Sigmoid colon (tissue), 7 donors: ENCODE measurements at places on chromosomes 11 and 22. TPM values are rescaled to one million over a fixed set of nuclear protein-coding genes. Genes with fewer than 3 reads are reported as not detected.
A peak's percentile ranks its signal among the peaks of the same experiment; 100 is the strongest.

- DNase-seq = peak; percentile 90
Measured at GRCh38 chr11:9575260-9576240, 2.1 kb downstream of the WEE1 start.

DNA sequence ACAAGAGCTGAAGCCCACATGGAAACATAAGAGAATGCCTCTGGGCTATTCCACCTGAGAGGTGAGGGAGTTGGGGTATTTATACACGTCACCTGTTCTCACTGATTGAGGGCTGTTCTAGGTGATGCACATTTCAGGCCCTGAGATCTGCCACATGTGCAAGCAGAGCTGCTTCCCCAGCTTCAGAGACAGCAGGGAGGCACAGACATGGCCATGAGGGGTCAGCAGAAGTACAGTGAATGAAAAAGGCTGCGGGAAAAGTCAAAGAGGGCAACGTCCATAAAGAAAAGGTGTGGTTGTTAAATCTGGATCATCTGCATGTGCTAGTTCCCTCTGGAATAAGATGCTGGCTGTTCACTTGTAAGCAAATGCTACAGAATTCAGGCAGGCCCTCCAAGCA lies 75.4 kb downstream of the GAB4 start:
- no peak for DNase-seq

DNA sequence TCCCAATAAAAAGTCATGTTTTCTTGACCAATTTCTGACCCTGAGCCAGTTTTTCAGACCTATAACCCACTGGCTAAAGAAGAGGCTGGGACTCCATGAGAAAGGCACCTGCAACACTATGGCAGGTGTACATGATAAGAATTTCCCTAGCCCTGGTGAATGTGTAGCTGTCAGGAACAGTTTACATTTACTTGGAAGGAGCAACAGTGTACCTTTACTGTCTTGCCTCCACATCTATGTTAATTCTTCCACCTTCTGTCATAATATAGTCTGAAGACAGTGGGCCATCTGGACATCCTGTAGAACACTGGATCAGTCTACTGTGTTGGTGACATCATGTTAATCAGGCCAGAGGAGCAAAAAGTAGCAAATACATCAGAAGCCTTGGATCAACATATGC lies 72.1 kb upstream of the CD82 start:
- no peak for DNase-seq

- no peak for DNase-seq
Measured at GRCh38 chr22:49362211-49362839, 465.3 kb downstream of the BRD1 start.

DNA sequence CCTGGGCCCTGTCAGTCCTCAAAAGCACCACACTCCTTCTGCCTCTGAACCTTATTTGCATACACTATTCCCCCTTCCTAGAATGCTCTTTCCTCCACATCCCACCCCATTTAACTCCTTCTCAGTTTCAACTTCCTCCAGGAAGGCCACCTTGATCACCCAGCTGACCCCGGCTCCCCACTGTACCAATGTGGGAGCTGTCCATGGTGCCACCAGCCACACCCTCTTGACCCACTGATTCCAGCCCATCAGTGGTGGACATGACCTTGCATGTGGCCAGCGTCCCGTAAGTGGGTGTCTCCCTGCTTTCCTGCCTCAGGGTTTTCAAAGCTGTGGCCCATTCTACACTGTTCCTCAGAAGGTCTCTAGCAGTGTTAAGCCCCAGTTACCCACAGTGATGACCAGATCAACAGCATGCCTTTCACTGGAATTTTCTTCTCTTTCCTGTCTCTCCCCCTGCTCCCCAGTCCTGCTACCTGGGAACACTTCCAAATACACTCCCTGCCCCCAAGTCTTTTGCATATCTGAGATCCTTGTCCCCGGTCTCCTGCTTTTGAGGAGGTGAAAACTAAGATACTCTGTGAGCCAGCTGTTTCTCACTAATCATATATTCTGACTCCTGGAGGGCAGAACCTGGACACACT lies 346.6 kb downstream of the MN1 start:
- no peak for DNase-seq

DNA sequence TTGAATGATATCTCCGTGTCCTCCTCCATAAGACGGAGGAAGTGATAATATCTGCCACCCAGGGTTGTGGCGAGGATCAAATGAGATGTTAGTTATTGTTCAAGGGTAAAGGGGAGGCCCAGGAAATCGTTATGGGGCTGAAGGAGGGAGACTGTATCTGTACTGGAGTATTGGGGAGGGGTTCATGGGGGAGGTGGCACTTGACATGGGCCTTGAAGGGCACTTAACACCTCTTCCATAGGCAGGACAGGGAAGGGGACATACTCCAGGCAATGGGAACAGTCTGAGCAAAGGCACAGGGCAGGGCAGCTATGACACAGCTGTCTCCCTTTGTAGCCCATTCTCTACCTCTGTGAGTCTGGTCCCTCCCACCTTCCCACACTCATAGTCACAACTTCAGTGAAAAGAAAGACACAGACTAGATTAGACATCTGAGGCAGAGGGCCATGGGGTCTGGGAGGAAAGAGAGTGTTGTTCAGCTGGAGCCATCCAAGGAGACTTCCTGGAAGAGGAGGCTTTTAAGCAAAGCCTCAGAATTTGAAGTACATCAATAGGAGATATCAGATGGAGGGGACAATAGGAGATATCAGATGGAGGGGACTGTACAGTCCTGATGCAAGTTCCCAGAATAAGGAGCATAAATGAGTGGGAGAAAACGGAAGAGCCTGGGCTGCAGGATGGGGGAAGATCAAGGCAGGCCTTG lies 15.8 kb upstream of the DGKZ start:
- DNase-seq = no peak

- DNase-seq = no peak
Measured at GRCh38 chr11:25734591-25735211, 597.2 kb upstream of the ANO3 start.

DNA sequence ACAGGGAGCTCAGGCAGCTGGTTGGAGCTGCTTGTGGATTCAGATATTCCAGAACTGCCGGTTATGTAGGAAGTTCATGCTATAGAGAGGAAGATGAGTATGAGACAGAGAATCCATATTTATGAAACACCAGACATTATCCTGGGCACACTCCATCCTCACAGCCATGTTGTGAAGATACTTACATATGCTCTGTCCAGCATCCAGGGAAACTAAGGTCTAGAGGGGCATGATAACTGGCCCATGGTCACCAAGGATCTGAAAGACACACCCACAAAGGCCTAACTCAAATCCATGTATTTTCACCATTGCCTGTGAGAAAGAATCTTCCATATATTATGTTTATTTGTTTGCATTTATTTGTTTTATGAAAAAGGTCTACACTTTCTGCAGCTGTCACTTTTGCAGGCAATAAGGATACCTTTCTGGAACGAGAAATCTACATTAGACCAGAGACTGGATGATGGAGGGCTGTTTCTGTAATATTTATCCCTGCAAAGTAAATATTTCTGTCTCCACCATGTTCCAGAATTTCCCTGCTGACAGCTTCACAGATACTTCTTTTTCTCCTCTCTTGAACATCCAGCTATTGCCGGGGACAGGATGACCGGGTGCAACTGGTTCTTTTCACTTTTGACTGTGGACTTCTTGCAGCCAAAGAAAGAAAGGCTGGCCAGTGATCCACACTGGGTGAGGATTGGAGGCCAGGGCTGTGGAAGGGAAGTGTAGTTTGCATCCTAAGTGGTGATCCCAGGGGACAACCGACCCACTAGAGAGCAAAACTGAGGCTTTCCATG lies 145.9 kb upstream of the NAV2 start:
- DNase-seq = no peak

HORMAD2 gene
- not detected for polyA plus RNA-seq

ANO3 gene
- polyA plus RNA-seq = not detected

SCARF2 gene
- 1.9 TPM for polyA plus RNA-seq

DNA sequence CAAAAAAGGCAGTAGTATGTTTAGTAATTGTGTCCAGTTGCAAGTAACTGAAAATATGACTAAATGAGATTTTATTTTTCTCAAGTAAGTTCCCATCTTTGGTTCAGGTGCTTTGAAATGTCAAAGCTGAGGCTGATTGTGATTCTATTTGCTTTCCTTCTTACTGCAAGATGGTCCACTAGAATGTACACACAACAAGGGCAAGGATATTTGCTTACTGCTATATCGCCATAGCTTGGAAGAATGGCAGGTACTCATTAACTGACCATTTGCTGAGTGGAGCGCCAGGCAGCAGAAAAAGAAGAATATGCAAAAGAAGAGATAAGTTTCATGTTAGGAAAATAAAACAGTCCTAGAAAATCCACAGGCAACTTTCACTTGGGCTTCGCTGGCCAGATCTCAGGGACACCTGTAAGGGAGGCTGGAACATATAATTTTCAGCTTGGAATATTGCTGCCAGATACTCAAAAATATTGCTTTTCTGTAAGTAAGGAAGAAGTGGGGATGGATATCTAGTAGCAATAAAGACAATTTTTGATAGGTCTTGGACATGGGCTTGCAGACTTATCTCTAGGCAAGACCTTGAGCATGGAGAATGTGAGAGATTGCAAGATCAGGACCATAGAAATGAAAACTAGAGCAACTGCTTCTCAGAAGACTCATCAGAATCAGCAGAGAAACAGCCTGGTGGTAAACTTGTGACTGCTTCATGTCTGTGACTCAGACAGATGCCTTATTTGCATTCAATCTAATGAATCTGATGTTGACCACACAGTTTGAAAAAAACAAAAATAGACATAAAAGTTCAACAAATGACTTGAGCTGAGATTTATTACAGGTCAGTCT lies 44.8 kb upstream of the OR9Q1 start:
- no peak for DNase-seq

- DNase-seq = peak; percentile 17
Measured at GRCh38 chr22:50713008-50713385, 25.0 kb upstream of the ACR start.

- DNase-seq = no peak
Measured at GRCh38 chr11:125504580-125504979, 8.5 kb upstream of the FEZ1 start.

- peak; percentile 62 for DNase-seq
Measured at GRCh38 chr11:8071616-8072581, 9.1 kb upstream of the TUB start.

DNA sequence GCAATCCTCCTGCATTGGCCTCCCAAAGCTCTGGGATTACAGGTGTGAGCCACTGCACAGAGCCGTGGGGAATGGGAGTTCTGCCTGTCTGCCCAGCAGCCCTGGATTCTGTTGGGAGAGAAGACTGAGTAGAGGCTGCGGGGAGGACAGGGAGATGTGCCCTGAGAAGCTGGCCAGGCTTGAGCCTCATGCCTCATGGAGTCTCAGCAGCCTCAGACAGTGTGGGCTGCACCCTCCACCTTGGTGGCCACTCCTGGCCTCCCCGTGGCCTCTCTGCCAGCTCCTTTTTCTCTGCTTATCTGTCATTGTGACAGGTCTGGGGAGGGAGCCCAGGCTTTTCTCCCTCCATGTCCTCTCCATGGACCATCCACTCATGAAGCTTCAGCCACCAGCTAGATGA lies 43.2 kb downstream of the DKK3 start:
- DNase-seq = no peak

GRCh38 chr11:122202161-122202950 lies 86.3 kb upstream of the BLID start:
- peak; percentile 71 for DNase-seq

GRCh38 chr11:13698132-13698531 lies 29.7 kb downstream of the FAR1 start:
- no peak for DNase-seq

- DNase-seq = peak; percentile 76
Measured at GRCh38 chr11:118911113-118911879, 14.4 kb downstream of the BCL9L start.

- DNase-seq = peak; percentile 52
Measured at GRCh38 chr22:49210606-49211005, 617.1 kb downstream of the BRD1 start.
